ENCODE measurements at places on chromosomes 4 and X. TPM values are rescaled to one million over a fixed set of nuclear protein-coding genes. Genes with fewer than 3 reads are reported as not detected.

GRCh38 chr4:7909463-7910262 is 30.0 kb downstream of the AFAP1 start:
- no peak for DNase-seq

- no peak for DNase-seq
These were observed 1.8 kb downstream of the RGS12 start for GRCh38 chr4:3294401-3295241.

DNA sequence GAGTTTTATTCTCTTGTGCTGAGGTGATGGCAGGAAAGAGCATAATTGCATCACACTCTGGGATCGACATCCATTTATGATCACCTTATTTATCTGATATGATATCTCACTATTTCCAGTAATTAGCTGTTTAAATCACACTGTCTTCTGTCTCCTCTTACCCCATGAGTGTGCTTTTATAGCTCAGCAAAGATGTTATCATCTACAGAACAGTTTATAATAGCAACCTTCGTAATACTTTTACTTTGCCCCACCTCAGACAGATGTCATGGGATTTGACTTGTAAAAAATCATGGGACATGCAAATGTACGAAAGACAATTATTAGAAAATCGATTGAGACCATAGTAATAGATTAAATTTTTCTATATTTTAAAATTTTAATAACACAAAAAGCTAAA is 1122.3 kb upstream of the PCDH10 start:
- DNase-seq, result no peak

DNA sequence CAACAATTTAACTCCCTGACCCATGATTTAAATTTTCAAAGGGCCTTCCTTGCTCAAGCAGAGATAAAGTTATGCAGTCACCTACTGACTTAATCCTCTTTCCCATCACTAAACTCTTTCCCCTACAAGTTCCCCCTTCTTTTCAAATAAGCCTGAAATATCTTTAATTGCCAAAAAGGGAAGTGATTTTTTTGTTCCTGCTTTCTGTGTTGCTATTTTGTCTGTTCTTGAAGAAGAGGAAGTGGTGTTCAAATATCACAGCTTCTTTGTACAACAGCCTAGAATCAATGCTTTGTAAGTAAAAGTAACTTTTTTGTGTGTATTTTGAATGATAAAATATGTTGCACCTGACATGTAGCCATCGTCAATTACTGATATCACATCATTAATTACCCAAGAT is 595.9 kb downstream of the CENPC start:
- no peak for DNase-seq

The GAGE1 gene
- not detected for total RNA-seq

DNA sequence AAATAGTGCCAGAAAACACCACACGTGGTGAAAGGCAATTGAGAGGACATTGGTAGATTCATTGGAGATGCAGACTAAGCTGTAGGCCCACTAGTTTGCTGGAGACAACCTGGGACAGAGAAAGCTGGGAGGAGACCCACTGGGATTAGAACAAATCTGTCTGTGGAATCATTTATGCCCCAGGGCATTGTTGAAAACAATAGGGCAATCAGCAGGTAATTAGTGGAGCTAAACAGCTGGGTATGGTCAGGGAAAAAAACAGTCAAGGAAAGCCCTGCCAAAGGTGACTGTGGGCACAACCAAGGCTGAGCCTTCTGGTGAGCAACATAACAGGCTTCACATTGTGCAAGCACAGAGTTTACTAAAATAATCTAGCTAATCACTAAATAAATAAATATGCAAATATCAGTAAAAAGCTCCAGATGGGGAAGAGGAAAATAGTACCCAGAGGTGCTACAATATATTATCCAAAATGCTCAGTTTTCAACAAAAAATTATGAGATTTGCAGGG is 9.0 kb downstream of the TCEAL3 start:
- DNase-seq, result no peak

DNA sequence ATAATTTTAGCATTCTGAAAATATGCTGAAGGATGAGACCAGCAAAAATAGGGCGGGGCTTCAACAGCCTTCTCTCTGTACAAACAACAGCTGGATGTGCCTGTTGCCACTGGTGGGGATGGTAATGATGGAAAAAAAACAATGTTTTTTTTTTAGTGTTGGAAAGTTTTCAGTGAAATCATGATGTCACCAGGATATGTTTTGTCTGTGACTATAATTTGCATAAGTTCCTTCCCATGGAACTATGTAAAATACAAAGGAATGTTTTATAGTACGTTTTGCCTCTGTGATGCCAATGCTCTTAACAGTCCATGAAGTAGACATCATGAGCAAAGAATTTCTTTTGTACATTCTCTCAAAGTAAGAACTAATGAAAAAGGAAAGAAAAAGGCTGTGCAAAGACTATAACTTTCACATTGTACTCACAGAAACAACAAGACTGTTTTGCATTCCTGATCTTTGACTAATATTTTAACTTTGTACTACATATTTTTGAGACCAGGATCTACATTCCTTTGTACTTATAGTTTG is 589.7 kb downstream of the SPRY1 start:
- peak; percentile 82 for DNase-seq

- DNase-seq, result peak; percentile 47
These were observed 133.1 kb downstream of the HMX1 start for GRCh38 chr4:8738471-8738931.

GRCh38 chr4:80540785-80541469 is 205.4 kb downstream of the CFAP299 start:
- no peak for DNase-seq

The MAGEA1 gene
- total RNA-seq, result not detected

- DNase-seq, result no peak
These were observed 5.4 kb upstream of the HTRA3 start for GRCh38 chr4:8264106-8264505.
